ENCODE measurements at places on chromosomes 2 and 18.

DNA sequence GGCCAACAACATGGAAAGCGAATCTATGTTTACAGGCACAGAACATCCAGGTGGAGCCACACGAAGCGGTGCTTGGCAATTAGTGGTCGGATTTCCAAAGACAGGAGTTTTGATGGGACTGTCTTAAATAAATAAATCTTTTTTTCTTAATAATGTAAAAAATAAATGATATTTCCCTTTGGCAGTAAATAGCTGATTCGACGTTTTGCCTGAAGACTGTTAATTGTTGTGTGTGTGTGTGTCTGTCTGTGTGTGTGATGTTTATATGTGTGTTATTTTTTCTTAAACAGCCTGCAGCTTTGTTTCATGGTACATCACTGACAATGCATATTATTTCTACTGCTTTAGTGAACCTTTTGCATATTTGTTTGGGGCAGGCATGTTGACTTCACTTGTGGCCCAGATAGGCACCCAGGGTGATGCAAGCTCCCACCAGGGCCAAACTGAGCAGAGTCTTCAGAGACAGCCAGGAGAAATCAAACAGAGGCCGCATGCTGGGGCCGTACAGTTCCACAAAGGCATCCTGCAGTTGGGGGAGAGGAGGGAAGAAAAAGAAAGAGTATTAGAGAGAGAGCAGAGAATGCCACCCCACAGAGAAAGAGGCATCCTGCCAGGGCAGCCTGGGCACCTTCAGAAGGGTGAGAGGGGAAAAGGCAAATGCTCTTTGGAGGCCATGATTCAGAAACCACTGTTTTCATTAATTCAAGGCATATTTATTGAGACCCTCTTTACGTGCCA, 191.2 kb downstream of the BCL2 start:
- no peak for DNase-seq

GRCh38 chr2:64192664-64193105, 48.5 kb upstream of the PELI1 start:
- no peak for DNase-seq

- DNase-seq: no peak
Observed at GRCh38 chr2:152056418-152056817, 42.4 kb downstream of the CACNB4 start.

- no peak for DNase-seq
Observed at GRCh38 chr2:102005449-102005848, 13.7 kb downstream of the IL1R2 start.

DNA sequence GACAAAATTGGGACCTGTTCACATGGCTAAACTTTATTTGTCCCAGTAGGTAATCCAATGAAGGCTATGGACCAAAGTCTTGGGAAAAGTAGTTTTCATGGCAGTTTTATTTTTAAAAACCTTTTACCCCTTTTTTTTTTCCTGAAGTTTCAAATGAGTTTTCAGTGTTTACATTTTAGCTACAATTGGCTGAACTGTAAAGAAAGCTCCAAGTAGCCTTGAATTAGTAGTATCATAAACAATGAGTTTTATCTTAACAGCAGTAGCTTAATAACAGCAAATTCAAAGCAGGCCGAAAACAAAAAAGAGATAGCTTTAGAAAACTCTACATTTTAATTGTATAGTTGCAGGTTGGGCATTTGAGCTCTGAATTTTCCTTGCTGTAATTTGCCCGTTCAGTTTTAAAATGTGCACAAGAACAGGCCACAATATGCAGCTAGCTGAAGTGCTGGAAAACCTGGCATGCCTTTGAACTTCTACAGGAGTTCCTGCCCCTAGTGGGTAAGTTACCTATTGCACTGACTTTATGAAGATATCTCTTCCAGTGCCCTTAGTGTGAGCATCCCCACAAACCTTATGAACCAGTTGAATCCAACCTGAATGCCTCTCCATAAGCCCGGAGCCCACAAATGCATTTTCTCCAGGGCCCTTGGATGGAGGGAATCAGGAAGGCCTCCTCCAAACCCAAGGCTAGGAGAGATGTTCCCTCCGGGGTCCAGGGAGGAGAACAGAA, 106.7 kb downstream of the XRCC5 start:
- DNase-seq: no peak

- DNase-seq: no peak
Observed at GRCh38 chr18:49645841-49646351, 84.0 kb downstream of the LIPG start.

GRCh38 chr2:168462543-168463045, 6.5 kb downstream of the CERS6 start:
- no peak for DNase-seq

DNA sequence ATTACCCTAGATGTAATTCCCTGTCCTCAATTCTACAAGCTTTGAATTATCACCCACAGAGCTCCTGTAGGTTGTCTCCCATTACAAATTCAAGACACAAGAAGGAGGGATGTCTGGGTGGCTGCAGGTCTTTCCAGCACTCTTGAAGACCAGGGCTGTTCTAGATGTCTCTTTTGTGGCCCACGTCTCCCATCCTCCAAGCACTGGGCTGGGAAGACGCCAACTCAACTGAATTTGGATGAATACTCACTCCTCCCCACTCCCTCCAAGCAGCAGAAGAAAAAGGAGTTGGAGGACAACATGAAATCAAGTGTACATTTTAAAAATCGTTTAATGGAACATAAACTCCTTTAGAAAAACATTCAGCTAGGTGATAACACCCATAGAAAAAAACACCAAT, 31.2 kb downstream of the SMAD7 start:
- DNase-seq: no peak

DNA sequence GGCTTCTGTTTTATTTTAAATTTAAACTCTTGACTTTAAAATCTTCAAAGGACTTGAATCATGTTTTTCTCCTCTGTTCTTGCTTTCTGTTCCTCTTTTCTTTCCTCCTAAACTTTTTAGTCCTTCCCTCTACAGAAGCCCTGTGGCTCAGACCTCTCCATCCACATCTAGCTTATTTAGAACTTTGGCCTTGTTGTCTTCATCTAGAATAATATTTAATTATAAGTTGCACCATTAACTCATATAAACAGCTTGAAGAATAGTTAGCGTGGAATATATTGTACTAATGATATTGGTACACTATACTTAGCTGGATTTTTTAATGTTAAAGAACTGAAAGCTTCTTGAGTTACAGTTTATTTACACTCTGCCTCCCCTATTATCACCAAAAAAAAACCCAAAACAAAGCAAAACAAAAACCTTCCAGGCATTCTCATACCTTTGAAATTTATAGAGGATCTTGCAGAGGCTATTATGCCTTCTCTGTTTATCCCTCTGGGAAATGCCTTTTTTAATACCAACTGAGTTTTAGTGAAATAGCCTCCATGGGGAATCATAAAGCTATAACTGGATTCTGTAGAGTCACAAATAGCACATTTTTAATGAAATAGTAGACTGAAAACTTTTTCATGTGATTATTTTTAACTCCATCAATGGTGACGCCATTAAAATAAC, 9.2 kb upstream of the CCDC141 start:
- DNase-seq: no peak

- no peak for DNase-seq
Observed at GRCh38 chr2:69570474-69570873, 73.1 kb downstream of the AAK1 start.

DNA sequence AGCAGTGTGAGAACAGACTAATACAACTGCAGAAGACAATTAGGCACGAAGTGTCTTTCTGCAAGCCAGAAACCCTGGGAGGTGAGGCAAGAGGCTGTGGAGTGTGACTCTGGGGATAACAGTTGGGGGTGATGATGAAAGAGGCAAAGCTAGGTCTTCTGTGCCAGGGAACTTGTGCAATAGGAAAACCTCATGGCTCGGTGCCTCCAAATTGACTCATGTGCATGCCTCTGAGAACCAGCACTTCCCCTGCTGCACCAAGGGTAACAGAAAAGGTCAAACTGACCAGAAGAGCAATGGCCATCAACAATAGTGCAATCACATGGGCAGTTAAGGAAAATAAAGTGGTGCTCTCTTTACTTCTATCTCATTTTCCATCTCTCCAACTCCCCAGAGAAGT, 136.4 kb downstream of the SCG2 start:
- no peak for DNase-seq

GRCh38 chr18:26003817-26004216, 86.6 kb downstream of the SS18 start:
- no peak for DNase-seq

DNA sequence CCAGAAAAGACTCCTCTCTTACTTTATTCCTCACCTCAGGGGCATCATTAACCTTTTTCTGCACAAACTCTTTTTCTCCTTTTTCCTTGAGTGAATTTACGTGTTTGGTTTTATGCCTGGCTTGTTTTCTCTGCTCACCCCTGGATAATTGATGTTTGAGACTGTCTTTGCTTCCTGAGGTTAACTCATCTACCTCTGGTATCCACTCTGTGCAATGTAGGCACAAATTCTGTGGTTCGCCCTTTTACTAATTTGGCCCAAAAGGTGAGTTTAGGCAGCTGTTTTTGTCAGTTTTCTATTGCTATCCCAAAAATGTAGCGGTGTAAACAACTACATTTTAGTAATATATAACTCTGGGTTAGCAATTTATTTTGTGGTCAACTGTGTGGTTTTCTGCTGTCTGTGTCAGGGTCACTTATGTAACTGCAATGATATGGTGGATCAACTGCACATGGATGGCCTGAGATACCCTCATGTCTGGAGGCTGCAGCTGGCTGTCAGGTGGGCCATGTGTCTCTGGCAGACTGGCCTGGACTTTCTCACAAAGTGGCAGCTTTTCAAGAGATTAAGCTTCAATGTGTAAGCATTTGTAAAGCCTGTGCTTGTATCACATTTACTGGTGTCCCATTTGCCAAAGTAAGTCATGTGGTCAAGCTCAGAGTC, 329.7 kb downstream of the FSIP2 start:
- DNase-seq: no peak

DNA sequence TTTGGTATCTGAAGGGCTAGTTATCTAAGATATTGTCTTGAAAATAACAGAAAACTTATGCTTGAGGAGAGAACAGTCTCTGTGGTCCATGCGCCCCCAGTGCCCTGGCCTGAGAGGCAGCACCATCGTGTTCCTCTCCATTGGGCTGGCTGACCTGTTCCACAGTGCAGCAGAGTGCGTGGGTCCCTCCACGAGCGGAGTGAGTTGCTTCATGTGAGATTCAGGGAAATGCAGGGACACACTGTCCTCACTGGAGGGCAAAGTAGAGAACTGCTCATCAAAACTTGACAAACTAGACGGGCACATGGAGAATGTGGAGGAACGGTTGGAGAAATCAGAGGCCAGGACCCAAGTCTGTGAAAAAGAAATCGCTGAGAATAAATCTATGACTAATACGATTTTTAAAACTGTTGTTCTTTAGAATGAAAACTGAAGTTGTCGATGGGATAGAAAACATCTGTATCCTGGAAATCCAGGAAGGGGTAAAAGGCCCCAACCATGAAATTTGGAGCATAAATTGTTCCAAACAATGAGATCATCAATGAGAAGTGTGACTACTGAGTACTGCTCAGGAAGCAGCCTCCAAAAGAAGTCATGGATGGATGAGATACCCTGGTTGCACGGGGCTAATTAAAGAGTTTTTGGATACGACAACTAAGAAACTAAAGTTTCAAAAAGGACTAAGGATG, 58.1 kb downstream of the REV1 start:
- DNase-seq: no peak

- no peak for DNase-seq
Observed at GRCh38 chr2:144374163-144374661, 145.7 kb downstream of the ZEB2 start.

DNA sequence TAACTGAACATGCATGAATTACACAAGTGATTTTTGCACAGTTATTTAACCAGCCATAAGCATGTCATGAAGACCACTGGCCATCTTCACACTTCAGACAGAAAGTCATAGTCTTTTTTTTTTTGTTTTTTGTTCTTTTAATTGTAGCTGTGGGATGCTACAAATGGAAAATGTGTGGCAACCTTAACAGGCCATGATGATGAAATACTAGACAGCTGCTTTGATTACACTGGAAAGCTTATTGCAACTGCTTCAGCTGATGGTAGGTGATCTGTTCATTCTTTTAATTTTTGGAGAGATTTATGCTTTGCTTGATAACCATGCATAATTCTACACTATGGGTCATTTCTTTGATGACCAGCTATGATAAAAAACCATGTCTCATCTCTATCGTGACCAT, 35.6 kb downstream of the DAW1 start:
- no peak for DNase-seq

DNA sequence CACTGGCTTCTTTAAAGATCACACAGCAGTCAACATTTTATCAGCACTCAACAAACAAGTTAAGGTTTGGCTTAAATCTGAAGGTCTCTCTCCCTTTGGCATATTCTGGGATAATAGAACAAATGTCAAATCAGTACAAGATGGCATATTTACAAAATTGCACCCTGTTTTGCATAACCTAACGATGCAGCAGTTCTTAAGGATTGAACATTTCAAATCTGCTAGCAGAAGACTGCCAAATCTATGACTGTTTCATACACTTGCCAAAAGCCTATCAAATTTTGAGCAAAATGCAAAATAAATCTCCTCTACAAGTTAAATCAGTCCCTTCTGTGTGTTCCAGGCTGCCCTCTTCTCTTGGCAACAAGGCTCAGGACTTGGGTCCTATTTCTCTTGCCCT, 73.6 kb downstream of the DPP4 start:
- no peak for DNase-seq

GRCh38 chr18:4231260-4231659, 223.8 kb downstream of the DLGAP1 start:
- no peak for DNase-seq

GRCh38 chr2:240387669-240388358, 47.6 kb upstream of the GPC1 start:
- no peak for DNase-seq

DNA sequence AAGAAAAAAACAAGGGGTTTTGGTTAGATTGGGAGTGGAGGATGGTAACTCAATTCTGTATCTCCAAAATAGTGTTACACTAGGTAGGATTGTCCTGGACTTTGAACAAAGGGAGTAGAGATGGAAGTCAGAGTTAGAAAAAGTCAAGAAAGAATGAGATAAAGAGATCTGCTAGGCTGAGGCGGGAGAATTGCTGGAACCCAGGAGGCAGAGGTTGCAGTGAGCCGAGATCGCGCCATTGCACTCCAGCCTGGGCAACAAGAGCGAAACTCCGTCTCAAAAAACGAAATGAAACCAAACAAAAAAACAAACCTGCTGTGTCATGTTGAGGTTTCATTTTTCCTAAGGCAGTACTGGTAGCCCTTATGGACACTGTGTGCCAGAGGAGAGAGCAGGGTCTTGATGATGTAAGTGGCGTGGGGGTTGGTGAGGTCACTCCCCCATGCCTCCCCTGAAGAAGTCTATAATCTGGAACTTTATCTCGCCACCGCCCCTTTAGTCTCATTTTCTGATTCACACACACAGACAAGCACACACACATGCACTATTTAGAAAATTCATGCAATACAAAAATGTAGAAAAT, 10.5 kb downstream of the DRC1 start:
- DNase-seq: no peak

GRCh38 chr2:197704434-197705120, 592 bp upstream of the MARS2 start:
- no peak for DNase-seq

- no peak for DNase-seq
Observed at GRCh38 chr2:105582952-105583660, 161.6 kb upstream of the NCK2 start.

GRCh38 chr2:126699716-126700581, 44.0 kb downstream of the GYPC start:
- no peak for DNase-seq

- no peak for DNase-seq
Observed at GRCh38 chr2:83055376-83056010, 1403.6 kb downstream of the SUCLG1 start.

GRCh38 chr2:200650195-200650594, 64.4 kb downstream of the AOX1 start:
- no peak for DNase-seq

GRCh38 chr2:179233626-179234430, 30.8 kb downstream of the SESTD1 start:
- DNase-seq: no peak
